Vagina (tissue), 2 donors: ENCODE measurements at places on chromosomes 3 and 15.

DNA sequence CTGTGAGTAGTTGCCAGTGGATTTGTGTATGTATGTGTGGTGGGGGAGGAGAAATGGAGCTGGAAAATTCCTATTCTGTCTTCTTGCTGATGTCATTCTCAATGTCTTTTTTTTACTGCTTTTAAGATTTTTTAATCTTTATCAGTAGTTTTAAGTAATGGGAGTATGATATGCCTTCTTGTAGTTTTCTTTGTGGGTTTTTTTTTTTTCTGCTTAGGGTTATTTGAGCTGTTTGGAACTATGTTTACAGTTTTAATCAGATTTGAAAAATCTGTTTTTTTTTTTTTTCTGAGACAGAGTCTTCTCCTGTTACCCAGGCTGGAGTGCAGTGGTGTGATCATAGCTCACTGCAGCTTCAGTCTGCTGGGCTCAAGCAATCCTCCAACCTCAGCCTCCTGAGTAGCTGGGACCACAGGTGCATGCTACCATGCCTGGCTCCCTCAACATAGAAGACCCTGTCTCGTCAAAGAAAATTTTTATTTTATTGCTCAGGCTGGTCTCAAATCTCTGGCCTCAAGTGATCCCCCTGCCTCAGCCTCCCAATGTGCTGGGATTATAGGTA is 37.1 kb downstream of the RPL39L start:
- DNase-seq = no peak

GRCh38 chr3:127206154-127206553 is 13.2 kb downstream of the PRR23E start:
- DNase-seq = no peak

DNA sequence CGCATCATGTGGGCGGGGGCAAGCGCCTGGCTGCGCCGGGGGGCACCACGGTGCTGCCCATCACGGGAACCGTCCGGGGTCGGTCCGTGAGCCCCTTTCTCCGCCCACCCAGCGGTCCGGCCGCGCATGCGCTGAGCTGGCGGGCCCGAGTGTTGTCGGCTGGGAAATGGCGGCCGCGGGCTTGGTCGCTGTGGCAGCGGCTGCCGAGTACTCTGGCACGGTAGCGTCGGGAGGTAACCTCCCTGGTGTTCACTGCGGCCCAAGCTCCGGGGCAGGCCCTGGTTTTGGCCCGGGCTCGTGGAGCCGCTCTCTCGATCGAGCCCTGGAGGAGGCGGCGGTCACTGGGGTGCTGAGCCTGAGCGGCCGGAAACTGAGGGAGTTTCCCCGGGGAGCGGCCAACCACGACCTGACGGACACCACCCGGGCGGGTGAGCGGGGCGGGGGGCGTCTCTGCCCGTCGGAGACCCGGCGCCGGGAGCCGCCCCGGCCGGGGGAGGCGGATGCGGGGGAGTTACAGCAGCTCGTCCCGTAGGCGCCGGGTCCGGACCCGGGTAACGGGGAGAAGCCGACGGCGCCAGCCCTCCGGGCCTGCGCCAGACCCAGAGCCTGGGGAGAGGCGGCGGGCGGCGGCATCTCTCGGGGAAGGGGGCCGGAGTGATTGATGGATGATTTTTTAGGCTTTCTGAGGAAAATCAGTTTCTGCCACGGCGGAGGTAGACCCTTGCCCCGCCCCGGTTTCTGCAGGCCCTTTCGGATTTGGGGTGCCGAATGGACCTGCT is at the start of gene LRCH3:
Gene LRCH3, plus strand, starts transcription at position 142 of the 779 bp plus-strand sequence. Its CDS starts 25 bp downstream, at position 167.
- DNase-seq = no peak

DNA sequence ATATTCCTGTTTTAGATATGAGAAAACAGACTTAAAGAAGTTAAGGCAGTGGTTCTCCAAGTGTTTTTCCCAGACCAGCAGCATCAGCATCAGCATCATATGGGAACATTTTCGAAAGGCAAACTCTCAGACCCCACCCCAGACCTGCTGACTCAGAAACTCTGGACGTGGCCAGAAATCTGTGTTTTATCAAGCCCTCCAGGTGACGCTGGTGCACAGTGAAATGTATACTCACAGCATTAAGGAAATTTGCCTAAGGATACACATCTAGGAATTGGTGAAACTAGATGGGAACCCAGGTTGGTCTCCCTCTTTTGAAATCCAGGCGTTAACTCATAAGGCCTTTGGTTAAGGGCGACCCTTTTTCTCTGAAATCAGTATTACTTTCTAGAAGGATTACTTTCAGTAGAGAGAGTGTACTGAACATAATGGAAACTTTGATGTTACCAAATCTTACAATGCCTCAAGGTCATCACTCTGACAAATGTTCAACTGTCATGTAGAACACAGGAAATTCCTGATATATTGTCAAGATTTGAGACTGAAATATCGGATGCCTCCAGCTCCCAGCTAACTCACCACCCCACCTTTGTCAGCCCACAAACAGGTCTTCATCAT is 910.2 kb downstream of the ROBO1 start:
- no peak for DNase-seq

GRCh38 chr3:188051801-188052168 is 102.2 kb upstream of the LPP start:
- DNase-seq = no peak
